ENCODE measurements at places on chromosomes 13 and 19.
A peak's percentile ranks its signal among the peaks of the same experiment; 100 is the strongest.

- DNase-seq, result no peak
Observed at GRCh38 chr13:37357548-37357947, 241.0 kb downstream of the POSTN start.

GRCh38 chr13:95382411-95382810, 81.2 kb upstream of the ABCC4 start:
- no peak for DNase-seq

GRCh38 chr19:33295621-33296487, 6.5 kb downstream of the CEBPA start:
- DNase-seq, result no peak

DNA sequence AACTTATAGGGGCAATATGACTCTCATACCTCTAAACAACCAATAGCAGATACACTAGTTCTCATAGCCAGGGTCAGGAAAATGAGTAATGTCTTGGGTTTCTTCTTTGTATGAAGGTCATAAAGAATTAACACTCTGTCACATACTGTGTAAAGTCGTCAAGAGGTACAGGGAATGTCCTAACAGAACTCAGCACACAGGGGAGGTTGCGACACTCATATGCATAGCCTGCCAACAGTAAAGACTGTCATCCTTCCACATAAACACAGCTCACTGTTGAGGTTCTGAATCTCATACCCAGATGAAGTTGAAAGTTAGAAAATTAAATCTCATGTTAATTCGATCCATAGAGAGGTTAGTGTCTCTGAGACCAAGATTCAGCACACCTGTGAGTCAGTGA, 34.2 kb upstream of the ZNF254 start:
- DNase-seq, result no peak

GRCh38 chr19:3606174-3606689, 443 bp downstream of the TBXA2R start:
- no peak for DNase-seq

DNA sequence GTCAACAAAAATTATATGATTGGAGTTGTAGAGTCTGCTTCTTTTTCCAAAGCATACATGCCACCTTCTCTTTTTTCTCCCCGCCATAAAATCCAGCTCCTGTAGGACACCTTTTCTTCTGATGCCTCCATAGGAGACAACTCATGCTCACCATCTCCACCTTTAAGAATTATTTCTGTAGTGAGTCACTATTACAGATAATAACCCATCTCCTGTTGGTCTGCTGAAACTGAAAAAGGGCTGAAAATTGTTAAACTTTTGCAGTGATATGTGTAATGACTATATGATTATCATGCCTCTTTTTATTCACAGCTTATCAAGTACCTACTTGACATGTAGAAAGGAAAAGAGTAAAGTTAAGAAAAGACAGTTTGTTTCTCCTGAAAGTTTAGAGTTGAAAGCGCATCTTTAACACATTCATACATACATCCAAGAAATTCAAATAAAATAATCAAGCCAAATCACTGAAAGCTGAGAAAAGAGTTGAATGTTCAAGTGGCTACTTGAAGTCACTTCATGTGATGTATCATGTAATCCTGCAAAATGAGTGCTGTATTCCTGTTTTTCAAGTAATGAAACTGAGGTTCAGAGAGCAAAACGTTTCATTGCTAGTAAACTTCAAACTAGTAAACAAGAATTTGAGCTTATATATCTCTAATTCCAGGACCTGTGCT, 35.5 kb upstream of the LPAR6 start:
- no peak for DNase-seq

DNA sequence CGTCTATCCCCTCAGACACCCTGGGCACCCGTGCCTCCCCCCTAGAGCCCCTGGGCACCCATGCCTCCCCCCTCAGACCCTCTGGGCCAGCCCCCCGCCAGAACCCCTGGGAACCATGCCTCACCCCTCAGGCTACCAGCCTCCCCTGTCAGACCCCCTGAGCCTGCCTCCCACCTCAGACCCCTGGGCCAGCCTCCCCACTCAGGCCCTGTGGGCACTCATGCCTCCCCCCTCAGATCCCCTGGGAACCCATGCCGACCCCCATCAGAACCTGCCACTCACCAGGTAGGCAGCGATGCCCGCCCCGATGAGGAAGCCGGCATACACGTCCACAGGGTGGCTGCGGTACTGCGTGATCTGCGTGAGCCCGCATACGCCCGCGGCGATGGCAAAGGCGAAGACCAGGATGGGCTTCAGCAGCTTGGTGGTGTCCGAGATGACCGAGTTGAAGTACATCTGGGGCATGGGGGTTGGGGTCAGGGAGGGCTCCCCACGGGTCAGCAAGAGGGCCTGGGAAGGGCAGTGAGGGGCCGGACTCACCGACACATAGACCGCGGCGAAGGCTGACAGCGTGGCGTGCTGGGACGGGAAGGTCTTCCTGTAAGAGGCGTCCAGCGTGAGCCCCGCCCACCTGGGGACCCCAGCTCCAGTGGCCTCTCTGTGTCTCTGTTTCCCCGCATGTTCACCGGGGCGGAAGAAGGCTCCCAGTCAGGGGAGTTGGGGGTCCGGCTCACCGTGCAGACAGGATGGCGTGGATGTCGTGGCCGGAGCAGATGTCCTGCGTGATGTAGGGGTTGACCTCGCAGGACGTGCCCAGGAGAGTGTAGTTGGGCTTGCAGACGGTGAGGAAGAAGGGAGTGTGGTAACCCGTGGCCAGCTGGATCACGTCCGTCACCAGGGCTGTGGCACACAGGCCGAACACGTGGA, 7.3 kb downstream of the PLPPR3 start:
- DNase-seq, result no peak

DNA sequence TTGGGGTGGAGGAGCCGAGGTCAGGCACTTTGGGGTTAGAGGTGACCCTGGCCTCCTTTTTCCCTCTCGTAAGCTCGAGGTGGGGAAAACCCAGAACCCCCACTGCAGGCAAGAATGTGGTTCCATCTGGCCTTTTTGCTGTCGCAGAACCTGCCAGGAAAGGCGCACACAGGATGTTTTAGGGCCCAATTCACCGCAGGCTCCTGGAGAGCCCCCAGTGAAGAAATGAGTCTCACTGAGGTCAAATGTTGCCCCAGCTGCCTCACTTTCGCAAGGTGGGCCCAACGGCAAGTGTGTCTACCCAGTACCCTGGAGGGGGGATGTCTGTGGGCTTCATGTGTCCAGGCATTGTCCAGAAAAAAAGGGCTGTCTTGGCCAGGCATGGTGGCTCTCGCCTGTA, 61.8 kb downstream of the PEX11G start:
- DNase-seq, result no peak

DNA sequence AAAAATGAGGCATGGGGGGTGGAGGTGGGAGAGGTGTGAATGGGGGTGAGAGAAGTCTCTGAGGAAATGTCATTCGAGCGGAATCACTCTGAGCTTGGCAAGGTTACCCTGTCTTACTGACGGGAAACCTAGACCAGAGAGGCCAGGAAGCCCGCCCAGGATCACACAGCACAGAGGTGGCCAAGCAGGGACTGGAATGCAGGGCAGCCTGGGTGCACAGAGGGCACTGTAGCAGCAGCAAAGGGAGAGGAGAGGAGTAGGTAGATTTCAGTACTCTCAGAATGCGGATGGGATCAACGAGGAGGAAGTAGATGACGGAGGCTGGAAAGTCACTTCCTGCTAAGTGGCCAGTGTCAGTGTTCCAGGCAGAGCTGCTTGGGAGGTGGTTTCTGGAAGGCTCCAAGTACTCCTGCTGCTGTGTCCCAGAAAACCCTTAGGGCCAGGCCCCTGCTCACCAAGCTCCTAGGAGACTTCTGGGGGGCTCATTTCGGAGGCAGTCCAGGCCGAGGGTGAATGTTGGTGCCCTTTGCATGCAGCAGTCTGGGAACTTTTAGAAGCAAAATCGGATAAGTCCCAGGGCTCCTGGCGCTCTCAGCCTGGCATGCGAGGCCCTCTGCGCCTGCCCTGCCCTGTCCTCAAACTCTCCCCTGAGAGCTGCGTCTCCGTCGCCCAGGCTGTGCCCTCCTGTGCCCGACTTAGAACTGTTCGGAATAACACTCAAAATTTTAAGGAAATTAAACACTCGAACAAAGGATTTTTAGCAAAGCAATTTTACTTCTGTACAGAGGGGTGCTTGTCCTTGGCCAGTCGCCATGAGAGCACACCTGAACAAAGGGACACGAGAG, 33.5 kb downstream of the DNM2 start:
- peak; percentile 54 for DNase-seq

GRCh38 chr19:29837996-29838395, 26.2 kb downstream of the CCNE1 start:
- no peak for DNase-seq
